ENCODE measurements at places on chromosomes 12 and 14.
A peak's percentile ranks its signal among the peaks of the same experiment; 100 is the strongest.

DNA sequence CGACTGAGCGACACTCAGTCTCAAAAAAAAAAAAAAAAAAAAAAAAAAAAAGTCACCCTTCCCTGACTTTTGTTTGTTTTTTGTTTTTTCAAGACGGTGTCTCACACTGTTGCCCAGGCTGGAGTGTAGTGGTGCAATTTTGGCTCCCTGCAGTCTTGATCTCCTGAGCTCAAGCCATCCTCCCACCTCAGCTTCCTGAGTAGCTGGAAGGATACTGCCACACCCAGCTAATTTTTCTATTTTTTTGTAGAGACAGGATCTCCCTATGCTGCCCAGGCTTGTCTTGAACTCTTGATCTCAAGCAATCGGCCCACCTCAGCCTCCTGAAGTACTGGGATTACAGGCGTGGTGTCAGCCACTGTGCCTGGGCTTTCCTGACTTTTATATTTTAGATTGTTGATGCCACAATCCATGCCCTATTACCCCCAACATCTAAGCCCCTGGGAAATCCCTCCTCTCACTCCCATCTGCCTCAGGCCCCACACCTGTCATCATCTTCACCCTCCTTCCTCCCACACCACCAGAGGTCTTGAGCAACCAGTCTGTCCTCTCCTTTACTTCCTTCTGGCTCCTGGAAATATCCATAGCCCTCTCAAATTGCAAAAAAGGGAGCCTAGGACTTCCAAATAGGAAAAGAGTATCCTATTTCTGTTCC is 7.8 kb downstream of the IKZF4 start:
- no peak for DNase-seq

DNA sequence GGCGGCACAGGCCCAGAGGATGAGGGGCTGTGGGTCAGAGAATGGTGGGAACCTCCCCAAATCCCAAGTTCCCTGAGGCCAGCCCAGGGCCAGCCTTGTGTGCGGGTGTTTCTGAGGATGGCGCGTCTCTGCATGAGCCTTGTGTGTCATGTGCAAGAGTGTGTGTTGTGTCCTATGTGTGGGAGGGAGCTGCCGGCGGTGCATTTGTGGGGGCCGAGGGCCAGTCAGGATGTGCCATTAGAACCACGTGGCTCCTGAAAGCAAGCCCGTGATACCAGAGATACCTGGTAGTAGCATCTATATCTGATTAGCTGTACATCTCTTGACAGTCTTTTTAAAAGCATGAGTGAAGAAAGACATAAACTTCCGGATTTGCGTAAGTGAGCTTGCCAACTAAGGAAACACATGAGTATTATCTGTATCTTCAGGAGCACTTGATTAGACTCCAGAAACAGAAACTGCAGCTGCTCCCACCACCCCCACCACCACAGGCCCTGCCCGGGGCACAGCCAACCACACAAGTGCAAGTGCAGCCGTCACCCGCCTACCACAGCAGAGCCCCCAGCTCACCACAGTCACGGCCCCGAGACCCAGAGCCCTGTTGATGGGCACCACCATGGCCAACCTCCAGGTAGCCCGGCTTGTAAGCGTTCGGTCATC is 19.2 kb downstream of the DDX51 start:
- DNase-seq, result peak; percentile 75

DNA sequence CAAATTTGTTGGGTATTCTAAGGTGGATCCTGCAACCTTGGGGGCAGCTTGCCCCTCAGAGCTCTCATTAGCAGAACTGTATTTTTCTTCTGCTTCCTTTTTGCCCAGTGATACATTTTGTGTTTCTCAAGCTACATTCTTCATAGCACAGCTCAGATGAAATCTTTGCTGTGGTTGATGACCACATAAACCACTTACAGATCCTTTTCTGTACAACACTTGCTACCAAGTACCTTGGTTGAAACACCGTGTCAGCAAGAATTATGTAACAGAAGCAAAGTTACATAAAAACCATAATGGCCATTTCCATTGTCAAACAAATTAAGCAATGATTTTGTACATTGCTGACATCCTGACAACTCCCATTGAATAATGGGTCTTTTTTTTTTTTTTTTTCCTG is 9.7 kb upstream of the PLBD1 start:
- DNase-seq, result peak; percentile 2

DNA sequence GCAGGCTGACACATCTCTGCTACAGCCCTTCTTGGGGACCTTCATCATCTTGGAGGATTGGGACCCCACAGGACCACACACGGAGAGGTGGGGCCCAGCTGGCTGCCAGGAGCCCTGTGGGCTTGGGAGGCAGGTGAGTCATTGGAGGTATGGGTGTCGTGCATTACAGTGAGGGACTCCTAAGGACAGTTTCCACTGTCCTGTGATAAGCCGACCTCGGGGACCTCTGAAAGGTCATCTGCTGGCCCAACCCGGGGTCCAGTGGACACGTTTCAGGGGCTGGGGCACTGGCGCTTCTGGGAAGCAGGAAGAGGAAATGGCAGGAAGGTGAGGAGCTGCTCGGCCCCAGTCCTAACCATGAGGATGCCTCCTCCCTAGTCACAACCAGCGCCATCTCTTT is 238.0 kb downstream of the BCL11B start:
- no peak for DNase-seq

DNA sequence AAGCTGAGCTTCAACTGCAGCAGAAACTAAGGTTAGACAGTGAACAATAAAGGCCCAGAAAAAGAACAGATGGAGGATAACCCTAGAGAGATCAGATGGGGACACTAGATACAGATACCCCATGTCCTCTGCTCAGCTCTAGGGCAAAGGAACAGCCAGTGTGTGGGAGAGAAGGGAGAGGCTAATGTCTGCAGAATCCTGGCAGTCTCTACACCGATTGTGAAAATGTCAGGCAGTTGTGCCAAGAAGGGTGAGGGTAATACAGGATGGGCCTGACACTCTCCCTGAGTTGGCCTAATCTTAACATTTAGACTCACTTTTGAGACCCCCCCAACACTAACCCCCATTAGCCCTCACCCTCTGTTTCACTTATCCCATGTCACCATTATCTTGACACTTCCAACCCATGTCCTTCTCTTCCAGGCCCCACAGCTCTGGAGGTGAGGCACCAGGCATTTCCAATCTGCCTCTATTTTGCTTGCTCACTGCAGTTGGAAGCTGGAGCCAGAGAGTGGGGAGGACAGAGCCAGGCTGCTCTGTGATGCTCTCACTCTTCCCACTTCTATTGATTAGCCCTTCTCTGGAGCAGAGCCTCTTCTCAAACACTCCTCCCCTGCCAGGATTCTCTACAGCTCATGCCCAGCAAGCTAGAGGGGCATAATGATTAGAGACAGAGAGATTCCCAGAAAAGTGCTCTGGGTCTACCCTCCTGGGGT is 3.0 kb upstream of the BLOC1S1 start:
- DNase-seq, result no peak

DNA sequence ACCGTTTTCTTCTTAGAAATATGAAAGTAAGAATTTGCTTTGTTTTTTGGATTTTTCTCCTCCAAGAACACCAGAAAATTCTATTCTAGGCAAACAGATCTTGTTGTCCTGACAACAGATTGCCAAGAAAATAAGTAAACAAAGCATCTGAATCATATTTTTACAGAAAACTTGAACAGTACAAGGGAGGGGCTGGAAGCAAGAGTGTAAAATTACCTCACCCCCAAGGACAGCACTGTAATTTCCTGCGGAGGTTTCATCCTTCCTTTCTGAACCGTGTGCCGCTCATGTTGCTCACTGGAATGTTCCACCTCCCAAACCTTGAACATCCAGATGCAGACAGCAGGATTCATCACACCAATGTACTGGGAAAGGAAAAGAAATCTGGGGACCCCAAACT is 5.4 kb upstream of the CAMKK2 start:
- no peak for DNase-seq

GRCh38 chr14:71523630-71524319 is 408.5 kb upstream of the RGS6 start:
- no peak for DNase-seq

DNA sequence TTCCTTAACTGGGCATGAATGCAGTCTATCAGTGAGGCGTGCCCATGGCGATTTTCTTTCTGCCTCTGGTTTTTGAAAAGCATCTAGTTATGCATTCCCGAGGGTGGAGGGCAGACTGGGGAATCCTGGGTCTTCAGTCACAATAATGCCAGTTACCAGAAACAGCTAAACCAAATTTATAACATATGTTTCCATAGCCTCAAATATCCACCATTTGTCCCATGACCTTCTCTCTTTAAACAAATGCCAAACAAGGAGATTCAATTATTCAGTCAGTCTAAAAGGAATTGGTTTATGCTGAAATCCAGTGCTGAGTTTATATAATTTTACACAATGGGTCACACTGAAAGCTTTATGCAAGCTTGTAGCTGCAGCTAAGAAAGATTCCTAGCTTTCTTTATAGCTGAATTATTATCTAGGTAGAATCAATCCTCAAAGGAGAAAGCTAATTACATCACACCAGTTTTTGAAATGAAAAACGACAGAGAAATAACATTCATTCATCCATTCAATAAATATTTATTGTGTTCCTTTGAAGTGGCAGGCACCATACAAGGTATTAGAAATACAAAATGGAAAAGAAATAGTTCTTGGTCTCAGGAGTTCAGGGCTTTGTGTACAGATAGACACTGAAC is 131.3 kb upstream of the RAP1B start:
- no peak for DNase-seq

- DNase-seq, result no peak
Measured at GRCh38 chr12:40313928-40314327, 89.1 kb downstream of the LRRK2 start.

DNA sequence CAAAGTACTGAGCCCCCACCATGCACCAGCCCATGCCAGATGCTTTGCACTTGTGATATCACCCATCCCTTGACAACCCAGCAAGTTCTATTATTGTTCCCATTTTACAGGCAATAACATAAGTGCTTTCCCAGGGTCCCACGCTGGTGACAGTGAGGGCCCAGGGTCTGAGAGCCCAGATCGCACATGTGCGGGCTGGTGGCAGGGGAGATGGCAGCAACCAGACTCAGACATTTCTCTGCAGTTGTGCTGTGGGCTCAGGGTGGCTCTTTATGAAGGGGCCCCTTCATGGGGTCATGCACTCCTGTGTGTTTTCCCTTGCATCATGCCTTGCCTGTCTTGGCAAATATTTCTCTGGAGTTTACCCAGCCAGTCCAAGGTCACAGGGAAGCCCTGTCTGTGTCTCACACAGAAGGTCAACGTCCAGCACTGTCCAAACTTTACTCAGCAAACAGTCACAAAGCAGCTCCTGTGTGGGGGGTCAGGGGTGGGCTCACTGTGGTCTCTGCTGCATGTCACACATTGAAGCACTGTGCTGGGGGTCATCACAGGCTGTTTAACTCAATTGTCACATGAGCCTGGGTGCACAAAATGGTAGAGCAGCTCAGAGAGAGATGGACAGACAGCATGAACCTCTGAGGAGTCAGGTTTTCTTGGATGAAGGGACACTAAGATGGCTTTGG is 12.7 kb downstream of the SERPINA5 start:
- no peak for DNase-seq

DNA sequence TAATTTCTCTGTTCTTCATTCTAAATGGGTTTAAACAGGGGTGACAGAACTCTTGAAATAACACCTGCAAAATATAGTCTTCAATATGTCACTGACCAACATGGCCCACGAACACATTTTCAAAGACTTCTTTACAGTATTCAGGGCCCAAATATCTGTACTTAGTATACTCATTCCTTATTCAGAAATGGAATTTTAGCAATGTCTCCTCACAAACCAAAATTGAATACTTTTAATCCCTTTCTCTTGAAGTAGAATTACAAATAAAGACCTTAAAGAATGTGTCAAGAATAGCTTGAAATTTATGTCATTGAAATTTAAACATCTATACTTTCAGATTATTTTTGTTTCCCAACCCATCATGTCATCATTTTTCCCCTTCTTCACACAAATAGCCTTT is 263.1 kb downstream of the LRIG3 start:
- no peak for DNase-seq

GRCh38 chr12:41636653-41637052 is 448.5 kb downstream of the PDZRN4 start:
- DNase-seq, result no peak

GRCh38 chr12:62907078-62907477 is 27.9 kb downstream of the PPM1H start:
- DNase-seq, result no peak

DNA sequence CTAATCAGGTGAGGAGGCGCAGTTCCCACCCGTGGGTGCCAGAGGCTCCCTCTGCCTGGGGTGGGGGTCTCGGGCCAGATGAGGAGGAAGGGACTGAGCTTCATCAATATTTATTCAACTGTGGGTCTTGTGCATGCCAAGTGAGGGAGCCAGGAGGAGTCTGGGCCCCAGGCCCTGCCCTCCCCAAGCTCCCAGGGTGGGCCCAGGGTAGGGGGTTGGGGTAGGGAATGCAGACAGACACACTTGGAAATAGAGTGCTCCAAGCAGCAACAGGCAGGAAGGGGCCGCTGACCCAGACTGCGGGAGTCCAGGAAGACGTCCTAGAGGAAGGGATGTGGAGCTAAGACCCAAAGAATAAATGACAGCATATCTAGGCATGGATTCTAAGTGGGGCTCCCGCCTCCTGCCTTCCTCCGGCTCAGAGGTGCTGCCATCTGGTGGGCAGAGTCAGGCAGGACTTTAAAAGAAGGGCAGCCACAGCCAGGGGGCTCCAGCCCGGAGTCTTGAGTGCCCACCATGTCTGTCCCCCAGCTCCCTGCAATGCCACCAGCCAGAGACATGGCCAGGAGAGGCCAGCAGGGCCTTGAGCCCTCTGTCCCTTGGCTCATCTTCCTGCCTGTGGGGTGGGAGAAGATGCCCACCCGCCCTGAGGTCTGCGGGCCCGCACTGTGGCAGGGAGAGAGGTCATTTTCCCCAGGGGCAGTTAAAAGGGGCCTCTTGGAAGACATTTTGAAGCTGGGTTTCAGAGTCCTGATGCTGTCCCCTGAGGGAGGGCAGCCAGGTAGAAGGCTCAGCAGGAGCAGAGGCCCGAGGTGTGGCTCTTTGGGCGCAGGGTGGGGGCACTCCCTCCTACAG is 70.1 kb downstream of the PHETA1 start:
- peak; percentile 69 for DNase-seq

DNA sequence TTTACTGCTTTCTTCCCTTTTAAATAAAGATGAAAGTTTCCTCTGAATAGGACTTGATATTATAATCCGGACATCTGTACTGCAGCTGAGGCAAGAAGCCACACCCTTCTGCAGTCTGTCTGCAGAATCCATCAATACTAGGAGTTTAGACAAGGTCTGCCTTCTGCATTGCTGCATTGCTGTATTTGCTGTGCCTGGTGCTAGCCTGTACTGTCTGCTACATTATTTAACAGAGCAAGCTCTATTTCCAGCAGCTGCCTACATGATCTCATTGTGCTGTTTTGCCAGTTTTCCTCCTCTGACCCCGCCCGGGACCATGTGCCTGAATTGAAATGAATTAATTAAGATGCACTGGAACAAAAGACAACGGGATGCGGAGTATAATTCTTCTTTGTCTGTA is 1.7 kb downstream of the TUBA1A start:
- no peak for DNase-seq

GRCh38 chr14:102238766-102239165 is 66.2 kb downstream of the MOK start:
- DNase-seq, result no peak

GRCh38 chr14:99602054-99602787 is 1.8 kb downstream of the CCDC85C start:
- peak; percentile 26 for DNase-seq

- no peak for DNase-seq
Measured at GRCh38 chr14:80110721-80111120, 100.6 kb downstream of the DIO2 start.

GRCh38 chr14:101819251-101819990 is 57.9 kb downstream of the PPP2R5C start:
- DNase-seq, result no peak
